Stimulated activated CD4-positive, alpha-beta T cell treated with anti-CD3 and anti-CD28 coated beads, Interleukin-15, amount 100 ng/mL, for 1 hour (primary cell): ENCODE measurements at places on chromosomes 12 and 14.

DNA sequence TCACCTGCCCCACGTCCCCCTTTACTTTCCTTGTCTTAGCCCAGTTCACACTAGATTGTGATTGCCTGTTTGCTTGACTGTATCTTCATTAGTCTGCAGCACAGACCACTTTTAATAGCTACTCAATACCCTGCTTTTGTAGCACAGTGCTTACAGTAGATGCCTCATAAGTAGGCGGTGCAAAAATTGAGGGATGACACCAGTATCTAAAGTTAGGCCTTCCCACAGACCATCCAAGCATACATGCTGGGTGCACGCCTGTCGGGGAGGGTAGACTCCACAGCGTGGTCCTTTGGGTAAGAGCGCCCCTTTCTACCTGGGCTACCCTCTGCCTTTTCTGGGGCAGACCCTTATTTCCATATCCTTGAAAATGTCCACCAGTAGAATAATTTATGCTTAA, 140.8 kb downstream of the GCH1 start:
- no peak for DNase-seq

DNA sequence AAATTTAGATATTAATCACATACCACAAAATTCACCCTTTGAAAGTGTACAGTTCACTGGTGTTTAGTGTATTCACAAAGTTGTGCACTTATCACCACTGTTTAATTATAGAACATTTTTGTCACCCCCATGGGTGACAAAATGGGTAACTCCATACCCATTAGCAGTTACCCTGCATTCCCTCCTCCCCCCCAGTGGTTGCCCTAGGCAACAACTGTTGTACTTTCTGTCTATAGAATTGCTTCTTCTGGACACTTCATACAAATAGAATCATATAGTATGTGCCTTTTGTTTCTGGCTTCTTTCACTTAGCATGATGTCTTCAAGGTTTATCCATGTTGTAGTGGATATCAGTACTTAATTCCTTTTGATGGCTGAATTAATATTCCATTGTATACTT, 52.7 kb downstream of the FBXO34 start:
- DNase-seq: no peak

- no peak for DNase-seq
These were observed 720 bp upstream of the SLC22A17 start for GRCh38 chr14:23353433-23353780.

- DNase-seq: no peak
These were observed 28.4 kb downstream of the NFYB start for GRCh38 chr12:104109446-104110271.

DNA sequence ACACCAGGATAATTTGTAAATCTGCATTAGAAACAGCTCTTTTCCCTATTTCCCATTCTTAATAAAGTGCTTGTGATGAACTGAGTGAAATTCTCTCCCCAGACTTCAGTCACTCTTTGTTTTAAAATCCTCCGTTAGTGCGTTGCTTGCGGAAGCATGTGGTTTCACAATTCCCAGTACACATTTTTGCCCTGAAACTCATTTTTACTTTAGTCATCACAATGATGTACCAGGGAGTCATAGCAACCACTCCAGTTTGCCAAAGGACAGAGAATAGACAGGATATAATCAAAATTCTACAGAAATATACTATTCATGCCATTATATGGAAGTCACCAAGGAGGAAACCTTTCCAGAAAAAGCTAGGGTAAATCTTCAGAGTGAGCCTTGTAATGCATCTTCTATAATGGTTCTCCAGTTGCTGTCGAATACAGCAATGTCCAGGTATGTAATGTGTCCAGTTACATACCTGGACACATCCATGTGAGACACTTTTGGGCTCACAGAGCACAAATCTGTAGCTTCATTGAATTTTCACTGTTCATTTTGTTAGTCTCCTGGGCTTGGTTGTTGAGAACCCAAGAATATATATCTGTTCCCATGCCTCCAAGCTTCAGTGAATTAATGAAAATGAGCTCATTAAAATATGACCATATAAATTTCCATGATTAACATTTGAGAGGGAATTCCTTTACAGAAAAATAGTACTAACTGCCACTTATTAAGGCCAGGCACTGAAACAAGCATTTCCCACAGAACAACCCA, 57.8 kb downstream of the GPR135 start:
- no peak for DNase-seq

- no peak for DNase-seq
These were observed 34.3 kb upstream of the TTC7B start for GRCh38 chr14:90850487-90850886.

DNA sequence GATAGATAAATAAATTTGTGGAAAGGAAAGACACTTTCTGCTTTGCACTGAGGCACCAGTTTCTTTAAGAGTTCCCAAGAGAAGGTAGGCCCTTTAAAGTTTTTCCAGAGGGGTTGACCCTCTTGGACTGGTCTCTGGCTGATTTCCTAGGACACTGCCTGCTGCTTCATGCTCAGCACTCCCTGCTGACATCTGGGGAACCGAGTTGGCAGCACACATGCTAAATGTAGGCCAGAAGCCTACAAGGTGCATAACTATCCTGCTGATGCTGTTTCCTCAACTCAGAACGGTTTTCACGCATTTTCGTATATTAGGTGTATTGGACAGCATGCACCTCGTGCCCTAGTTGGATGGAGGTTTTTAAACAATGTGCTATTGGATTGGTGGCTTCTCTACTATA, 887.2 kb upstream of the SEL1L start:
- DNase-seq: no peak

- DNase-seq: no peak
These were observed 85.2 kb downstream of the ESR2 start for GRCh38 chr14:64208981-64209380.

GRCh38 chr14:31395572-31396205, 24.7 kb downstream of the HEATR5A start:
- no peak for DNase-seq

DNA sequence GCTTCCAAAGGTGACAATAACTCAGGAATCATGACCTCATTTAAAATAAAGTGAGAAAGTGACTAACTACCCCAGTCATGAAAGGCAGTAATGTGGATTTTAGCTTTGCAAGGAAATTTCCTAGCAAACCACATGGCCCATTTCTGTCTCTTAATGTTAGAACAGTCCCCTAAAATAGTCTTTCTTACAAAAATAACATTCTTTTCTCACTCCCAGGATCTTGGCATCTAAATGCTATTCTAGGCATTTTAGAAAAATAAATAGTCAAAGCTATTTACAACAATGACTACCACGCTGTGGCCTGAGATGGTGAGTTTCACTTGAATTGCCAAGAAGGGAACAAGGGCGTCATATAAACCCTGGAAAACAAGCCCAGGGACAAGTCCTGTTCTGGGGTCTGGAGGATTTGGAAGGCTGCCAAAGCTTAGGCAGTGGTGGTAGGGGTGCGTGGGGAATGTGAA, 101.2 kb upstream of the CCDC175 start:
- DNase-seq: no peak

DNA sequence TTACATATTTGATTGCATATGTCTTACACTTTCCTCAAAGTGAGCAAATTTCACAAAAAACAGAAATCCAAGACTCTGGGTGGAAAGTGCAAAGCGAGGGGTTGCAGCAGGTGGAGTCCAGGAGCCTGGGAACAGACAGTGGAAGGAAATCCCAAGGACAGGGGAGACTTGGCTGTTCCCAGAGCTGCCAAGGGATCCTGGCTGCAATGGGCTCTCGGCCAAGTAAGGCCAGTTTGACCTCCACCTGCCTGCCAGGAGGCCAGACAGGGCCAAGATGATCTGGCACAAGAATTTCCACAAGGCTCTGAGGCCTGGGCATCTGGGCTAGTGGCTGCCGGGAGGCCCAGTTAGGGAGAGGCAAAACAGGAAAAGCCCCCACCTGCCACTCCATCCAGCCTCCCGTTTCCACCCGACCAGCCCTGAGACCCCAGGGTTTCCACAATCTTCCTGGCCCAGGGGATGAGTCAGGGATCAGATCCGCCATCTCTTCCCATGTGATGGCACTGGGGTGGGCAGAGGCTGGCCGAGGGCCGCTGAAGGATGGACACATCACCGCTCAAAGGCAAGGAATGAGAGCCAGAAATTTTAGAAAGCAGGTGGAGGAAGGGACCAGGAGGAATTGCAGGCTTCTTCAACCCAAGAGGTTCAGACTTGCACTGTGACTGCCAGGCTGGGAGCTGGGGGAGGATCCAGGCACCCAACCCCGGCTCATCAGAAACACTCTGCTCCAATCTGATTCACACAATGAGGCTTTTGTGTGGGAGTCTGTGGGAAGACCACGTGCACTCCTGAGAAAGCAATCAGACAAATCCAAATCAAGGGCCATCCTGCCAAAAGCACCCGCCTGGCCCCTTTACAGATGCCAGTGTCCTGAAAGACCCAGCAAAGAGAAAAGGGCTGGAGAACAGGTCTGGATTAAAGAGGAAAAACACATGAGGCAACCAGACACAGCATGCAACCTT, 16.3 kb downstream of the SCARB1 start:
- DNase-seq: no peak

DNA sequence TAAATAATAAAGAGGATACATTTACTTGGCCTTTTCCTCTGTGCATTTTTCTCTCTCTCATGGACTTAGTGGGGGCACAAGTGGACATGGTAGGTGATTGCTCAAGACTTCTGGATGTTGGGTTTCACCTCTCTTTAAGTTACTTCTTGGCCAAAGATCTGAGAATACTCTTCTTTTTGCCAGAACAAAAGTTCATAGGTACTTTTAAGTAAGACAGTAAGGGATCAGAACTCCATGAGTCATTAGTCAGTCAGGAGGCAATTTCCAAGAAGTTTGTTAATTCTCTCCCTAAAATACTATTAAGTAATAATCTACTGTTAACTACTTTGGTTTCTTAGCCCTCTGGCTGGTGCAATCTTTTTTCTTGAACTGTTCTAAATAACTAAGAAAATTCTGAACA, 84.2 kb downstream of the GRIP1 start:
- DNase-seq: no peak

DNA sequence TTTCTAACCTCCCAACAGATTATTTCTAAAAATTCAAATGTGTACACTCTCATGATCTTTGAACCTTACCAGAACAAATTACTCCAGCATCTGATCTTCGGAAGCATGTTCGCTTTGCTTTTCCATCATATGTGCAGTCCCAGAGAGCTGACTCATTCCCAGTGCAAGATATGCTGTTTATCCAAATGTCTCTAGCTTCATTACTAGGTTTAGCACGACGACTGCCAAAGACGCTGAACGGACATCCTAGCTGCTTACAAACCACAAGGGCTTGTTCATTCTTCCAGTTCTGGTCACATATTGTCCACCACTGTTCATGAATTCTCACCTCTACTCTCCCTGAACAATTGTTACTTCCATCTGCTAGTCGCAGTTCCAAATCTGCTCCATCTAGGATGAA, 40.5 kb downstream of the CD163L1 start:
- DNase-seq: no peak

- no peak for DNase-seq
These were observed 5.0 kb downstream of the SLC39A5 start for GRCh38 chr12:56234746-56235436.

DNA sequence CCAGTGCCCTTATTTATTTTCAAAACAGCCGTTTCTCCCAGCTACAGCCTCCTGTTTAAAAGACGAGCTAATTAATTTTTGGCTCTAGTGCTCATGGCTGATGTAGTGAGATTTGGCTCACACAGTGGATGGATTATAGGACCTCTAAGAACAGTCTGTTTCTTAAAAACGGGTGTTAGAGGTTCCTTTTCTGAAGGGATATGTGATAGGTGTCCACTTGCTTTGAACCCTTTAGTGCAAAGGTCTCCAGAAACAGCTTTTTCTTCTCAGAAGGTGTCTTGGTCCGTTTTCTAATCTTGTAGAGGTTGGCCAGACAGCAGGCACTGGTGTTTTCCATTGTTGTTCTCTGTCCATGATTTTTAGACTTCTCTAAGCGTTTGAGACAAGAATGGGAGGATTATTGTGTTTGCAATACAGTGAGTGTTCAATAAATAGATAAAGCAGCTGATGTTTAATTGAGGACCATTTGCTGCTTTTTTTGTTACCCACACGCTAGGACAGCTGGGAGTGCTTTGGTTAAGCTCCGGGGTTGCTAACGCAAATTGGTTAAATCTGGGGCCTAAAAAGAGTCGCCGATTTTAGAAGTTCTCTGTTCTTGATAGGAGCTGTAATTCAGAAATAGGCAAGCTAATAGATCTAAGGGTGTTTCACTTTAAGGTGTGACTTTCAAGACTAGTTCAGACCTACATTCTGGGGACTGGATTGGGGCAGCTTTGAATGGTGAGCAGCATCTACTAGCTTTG, 1.0 kb downstream of the BORCS5 start:
- DNase-seq: no peak

DNA sequence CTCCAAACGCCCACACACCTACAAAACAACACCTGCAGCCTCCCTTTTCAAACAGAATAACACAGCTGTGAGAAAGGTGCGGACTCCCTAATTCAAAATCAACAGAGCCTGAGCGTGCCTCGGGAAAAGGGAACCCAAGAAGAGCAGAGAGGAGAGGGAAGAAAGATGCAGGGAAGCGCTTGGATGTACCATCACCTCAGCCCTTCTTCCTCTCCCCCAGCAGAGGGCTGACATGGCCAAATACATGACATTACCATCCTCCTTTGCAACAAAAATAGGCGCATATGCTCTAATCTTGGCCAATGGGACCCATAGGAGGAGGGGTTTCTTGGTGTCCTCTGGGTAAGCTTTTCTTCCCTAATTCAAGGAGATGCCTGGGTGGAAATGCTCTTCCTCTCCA, 78.0 kb downstream of the CPSF2 start:
- DNase-seq: no peak

GRCh38 chr14:92946847-92947545, 24.0 kb downstream of the CHGA start:
- DNase-seq: no peak

GRCh38 chr14:75968456-75968855, 13.3 kb downstream of the TGFB3 start:
- DNase-seq: no peak

GRCh38 chr12:32163596-32163995, 56.9 kb downstream of the BICD1 start:
- DNase-seq: no peak

DNA sequence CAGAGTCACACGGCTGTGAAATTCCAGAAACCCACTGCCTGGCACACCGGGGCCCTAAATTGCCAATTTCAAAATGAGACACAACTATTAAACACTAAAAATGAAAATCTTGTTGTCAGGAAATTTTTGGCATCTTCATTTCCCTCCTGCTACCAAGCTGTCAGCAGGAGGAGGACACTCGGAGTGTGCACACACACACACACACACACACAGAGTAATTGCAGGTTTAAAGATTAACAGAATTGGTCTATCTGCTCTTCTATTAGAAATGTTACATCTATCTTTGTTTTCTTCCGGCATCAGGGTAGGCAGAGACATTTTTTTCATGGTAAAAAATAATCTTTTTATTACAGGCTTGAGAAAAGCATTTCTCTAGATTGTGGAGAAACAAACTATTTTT, 314.2 kb downstream of the EGLN3 start:
- no peak for DNase-seq
